Anterior cingulate cortex (tissue), 58 donors: ENCODE measurements at places on chromosomes 7 and 10.

- peak; percentile 4 for DNase-seq
These were observed 1040.2 kb upstream of the SORCS1 start for GRCh38 chr10:108204528-108205305.

- DNase-seq: no peak
These were observed 17.0 kb upstream of the LYZL1 start for GRCh38 chr10:29271877-29272276.

DNA sequence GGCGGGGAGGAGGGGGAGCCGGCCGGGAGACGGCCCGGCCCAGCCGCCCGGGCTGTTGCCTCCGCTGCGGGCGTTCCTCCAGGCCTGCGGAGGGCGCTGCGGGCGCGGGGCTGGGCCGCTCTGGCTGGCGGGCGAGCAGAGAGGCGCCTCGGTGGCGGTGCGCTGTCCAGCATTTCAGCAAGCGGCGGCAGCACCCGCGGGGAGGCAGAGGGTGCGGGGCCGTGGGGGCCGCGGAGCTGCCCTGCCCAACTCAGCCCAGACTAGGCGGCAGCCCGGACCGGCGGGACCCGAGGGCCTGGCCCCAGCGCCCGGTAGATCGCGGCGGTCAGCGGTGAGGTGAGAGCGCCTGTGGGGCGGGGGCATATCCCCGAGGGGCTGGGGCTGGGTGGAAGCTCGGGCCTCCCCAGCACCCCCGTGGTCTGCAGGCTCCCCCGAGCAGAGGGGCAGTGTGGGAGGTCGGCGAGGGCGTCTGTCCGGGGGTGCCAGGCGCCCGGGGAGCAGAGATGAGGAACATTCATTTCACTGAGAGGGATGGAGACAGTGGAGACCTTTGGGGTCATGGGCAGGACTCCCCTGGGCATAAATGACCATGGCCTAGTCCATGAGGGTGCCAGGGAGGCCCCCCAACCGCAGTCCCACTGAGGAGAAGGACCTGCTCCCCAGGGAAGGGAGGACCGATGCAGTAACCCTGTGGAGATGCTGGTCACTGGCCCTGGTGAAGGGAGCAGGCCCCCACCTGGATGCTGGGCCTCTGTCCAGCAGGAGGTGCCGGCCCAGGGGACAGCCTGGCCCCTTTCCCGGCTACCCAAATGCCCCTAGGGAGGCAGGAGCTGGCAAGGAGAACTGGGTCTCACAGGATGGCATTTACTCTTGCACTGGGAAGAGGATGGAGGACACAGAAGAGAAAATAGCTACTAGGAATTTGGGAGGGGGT is at the start of gene SRRM3:
SRRM3 (plus strand) TSS at position 165 of the 934 bp plus-strand sequence. CDS start 33,171 bp downstream, outside the sequence.
- DNase-seq: peak; percentile 59

DNA sequence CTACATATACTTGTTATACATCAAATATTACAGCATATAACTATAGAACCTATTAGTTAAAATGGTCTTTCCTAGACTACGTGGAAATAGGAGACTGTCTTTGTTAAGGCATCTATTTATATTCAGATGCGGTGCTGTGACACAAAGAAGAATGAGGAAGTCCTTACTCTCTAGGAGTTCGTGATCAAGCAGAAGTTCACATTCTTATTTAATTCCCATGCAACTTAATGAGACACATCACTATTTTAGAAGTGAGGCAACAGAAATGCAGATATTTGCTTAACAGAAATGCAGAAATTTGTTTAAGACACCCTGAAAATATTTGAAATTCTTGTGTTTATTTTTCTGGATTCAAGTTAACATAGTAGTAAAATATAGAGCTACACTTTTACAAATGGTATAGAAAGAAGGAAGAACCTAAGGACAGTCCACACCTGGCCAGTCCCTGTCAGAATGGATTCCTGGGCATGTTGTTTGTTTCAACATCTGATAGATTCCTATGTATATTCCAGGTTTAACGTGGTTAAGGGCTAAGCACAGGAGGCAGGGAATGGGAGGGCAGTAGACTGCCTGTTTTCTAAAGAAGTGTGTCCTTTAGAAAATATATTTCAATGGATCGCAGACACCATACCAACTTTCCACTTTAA is 70.6 kb upstream of the NXPH1 start:
- DNase-seq: no peak

GRCh38 chr10:3704565-3705325 is 80.3 kb downstream of the KLF6 start:
- DNase-seq: no peak

- DNase-seq: no peak
These were observed 28.1 kb downstream of the AGAP3 start for GRCh38 chr7:151114151-151115090.

GRCh38 chr7:37281368-37282092 is 167.1 kb downstream of the ELMO1 start:
- peak; percentile 74 for DNase-seq

GRCh38 chr10:48242171-48242904 is 32.2 kb downstream of the FRMPD2 start:
- DNase-seq: no peak

GRCh38 chr10:44510379-44511115 is 125.7 kb upstream of the CXCL12 start:
- DNase-seq: no peak

- DNase-seq: no peak
These were observed 285.9 kb upstream of the SMIM30 start for GRCh38 chr7:113404245-113404644.

DNA sequence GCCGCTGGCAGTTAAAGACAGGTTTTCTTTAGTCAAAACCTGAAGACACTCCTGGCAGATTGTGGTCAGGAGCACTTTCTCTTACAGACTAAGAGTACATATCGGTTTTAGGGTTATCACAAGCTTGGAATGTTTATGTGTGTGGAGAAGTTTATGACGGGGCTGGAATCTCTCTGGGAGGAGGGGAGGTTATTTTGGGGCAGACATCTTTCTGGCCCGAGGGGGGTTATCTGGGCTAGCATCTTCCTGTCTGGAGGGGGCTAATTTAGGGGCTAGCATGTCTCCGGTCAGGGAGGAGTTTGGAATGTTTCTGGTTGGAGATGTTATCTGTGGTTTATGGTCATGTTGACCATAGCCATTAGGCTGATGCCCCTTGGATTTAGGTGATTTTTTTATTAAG is 141.2 kb upstream of the KIF5B start:
- DNase-seq: no peak

GRCh38 chr7:116122972-116123595 is 87.3 kb upstream of the TES start:
- DNase-seq: no peak

- no peak for DNase-seq
These were observed 163.2 kb upstream of the GPR26 start for GRCh38 chr10:123502983-123503382.

GRCh38 chr10:125006921-125007426 is 65.1 kb downstream of the ZRANB1 start:
- no peak for DNase-seq

- no peak for DNase-seq
These were observed 13.6 kb downstream of the GPRIN2 start for GRCh38 chr10:46542567-46543465.

- DNase-seq: no peak
These were observed 112.5 kb downstream of the PRPF18 start for GRCh38 chr10:13699216-13699615.

DNA sequence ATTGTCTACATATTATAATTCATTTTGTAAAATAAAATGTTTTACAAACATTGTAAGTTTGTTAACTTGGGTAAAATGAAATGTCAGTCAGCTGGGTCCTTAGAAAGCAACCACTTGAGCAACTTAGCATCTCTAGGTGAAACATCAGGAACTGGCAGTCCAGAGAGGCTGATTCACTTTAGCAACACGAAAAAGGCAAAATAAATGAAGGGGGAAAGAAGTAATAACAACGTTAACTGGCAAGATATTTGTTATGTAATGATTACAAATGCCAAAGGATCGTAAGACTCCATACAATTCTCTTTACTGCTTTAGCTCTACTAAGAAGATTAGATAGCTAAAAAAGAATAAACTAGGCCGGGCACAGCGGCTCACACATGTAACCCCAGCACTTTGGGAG is 5.0 kb downstream of the PDZD8 start:
- no peak for DNase-seq

- DNase-seq: no peak
These were observed 45.8 kb downstream of the HDAC9 start for GRCh38 chr7:18541181-18541870.

GRCh38 chr7:66626331-66626934 is 2.2 kb upstream of the KCTD7 start:
- no peak for DNase-seq

DNA sequence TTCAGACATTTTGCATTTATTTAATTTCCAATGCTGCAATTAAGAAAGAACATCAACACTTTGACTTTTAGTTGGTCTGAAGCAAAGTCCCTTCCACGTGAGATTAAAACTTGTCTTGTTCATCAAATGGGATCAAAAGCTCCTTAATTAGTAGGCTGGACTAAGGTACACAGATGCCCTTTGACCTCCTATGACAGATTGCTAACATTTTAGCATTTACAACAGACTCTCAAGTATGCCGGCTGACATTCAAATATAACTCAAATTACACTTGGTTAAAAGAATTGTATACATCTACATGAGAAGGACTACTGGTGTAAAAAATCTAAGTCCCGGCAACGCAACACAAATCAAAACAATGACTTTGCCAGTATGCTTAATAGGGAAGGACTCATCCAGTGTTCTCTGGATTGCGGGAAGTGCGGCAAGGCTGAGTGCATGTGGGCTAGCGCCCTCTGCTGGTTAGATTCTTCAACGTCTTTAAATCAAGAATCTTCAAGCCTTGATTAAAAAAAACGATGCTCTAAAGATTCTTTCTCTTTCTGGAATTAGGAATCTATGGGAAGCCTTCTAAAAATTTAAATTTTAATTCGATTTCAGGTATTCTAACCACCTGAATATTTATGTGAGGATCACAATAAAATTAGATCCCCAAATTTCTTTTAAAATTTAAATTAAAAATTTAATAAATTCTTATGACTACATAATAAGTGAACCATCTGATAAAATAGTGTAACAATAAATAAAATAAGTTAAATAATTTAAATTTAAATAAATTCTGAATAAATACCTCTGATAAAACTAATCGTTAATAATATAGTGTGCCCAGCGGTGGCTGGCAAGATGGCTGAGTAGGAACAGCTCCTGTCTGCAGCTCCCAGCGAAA is 444.7 kb downstream of the DGKB start:
- peak; percentile 50 for DNase-seq

DNA sequence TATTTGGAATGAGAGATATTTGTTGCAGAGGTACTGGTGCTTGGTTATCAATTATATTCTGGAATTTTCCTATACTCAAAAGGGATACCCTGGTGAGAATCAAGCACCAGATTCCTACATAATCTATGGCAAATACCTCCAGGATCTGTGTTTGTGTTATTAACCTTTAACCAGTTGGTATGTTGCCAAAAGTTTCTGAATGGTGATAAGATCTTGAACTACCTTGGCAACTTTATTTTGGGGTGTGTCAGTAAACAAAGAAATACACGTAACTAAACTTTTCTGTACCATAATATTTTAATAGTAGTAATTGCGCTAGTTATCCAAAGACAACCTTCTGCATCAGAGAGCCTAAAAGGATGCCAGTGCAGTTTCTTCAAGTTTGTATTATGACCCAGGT is 13.4 kb downstream of the SCIN start:
- no peak for DNase-seq

DNA sequence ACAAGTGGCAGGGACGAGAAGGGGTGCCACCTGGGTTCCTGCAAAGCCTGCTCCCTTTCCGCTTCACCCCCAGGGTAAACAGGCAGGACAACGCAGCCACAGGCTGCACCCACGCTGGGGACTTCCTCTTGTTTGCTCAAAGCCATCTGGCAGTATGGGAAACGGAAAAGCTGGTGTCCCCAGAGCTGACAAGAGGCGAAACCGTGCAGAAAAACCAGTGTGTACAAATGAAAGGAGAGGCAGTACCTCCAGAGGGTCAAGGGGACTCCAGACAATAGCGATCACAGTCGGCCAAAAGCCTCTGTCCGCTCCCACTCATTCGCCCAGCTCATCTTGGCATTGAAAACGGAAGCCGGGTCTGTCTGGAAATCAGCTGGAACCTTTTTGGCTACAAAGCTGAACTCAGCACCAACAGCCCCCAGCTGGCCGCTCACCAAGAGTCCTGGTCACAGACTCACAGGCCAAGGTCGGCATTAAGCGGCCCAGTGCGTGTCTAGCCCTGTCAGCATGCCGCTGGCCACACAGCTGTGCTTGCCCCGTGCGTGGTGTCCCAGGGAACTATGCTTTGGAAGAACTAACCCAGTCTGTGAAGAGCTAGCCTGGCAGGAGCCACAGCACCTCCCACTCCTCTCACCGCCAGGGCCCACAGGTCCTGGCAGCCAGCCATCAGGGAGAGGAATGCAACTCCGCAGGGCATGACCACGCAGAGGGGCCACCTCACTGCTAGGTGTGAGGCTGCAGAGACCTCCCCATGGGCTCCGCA is 10.4 kb downstream of the TNS3 start:
- DNase-seq: peak; percentile 63

- DNase-seq: no peak
These were observed 100.9 kb upstream of the FAM171A1 start for GRCh38 chr10:15472008-15472407.
